ENCODE measurements at places on chromosomes 1 and 21.
A peak's percentile ranks its signal among the peaks of the same experiment; 100 is the strongest.

- peak; percentile 84 for DNase-seq
Measured at GRCh38 chr1:226634166-226634588, 85.6 kb downstream of the STUM start.

DNA sequence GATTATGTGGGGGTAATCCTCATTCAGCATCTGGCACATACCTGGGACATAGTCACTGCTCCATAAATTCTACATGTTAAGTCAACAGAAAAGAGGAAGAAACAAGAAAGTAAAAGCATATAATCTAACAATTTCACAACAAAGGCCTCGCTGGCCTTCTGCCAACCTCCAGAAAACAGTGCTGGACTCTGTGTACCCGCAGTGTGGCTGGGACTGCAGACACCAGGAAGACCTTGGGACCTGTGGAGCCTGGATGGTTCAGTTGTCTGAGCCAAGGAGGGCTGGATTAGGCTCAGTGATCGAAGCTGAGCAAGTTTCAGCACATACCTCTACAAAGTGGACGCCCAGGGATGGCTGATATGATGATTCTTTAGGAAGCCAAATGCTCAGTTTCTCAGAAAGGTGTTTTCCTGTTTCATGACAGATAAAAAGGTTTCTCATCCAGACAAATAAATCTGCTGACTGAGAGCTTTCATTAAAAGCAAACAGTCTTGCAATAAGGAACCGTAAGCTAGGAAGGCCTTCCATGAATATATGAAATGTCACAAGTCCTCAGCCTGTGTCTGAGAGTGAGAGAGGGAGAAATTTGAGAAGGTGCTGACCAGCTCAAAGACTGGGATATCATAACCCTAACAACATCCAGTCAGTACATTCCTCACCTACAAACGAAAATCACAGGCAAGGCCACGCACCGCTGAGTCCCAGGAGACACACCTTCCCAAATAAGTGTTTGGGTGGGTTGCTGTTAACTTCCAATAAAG is 48.4 kb downstream of the CAPZB start:
- no peak for DNase-seq

DNA sequence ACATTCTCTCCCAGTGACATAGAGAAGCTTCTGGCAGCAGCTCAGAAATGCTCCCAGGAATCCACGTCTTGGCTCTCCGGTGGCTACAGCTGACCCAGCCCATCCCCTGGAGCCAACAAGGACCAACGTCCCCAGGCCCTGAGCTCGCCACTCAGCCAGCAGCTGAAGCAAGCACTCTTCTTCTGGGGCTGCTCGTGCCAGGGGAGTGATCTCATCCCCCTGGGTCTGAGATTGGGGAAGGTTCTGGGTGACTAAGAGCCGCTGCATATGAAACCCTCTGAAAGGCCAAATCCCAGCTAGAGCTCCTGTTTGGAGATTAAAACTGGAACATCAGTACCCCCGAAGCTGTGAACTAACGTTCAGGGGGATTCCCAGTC is 487.9 kb downstream of the NPHP4 start:
- DNase-seq: no peak

DNA sequence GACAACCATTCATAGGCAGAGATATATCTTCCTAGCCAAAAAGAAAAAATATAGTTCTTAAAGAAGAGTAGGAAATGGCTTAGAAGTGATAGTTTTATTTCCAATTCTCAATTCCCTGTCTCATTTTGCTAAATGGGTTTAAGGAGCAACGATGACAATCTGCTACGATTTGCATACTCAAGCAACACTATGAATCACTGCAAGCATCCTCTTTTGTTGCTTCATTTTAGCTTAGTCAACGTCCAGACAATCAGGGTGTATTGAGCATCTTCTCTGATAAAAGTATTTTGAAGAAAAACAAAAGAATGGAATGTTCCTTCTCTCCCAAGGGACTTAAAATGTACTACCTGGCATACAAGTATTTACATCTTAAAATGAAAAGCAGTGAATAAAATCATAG is 80.6 kb downstream of the RGS7 start:
- no peak for DNase-seq

- no peak for DNase-seq
Measured at GRCh38 chr1:101797722-101798121, 199.0 kb downstream of the OLFM3 start.

GRCh38 chr1:200634261-200635122 is 13.9 kb upstream of the KIF14 start:
- DNase-seq: no peak

DNA sequence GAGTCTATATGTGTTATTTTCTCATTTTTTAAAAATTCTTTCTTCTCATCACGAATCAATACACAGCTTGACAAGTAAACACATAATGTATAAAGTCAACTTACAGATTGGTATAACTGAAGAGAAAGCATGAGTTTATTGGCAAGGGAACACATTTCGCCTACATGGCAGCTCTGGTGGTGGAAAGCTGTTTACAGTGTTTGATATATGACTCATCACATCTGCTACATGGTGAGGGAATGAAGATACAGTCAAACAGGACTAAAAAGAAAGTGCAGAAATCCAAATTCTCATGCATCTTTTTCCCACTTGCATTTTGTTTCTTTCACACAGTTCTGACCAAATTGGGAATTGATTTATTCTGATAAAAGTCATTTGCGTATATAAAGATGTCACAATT is 122.2 kb upstream of the ADGRL4 start:
- no peak for DNase-seq

GRCh38 chr1:184937729-184938128 is 36.6 kb downstream of the NIBAN1 start:
- DNase-seq: no peak

GRCh38 chr1:207316622-207317391 is 4.7 kb upstream of the CD55 start:
- DNase-seq: no peak

DNA sequence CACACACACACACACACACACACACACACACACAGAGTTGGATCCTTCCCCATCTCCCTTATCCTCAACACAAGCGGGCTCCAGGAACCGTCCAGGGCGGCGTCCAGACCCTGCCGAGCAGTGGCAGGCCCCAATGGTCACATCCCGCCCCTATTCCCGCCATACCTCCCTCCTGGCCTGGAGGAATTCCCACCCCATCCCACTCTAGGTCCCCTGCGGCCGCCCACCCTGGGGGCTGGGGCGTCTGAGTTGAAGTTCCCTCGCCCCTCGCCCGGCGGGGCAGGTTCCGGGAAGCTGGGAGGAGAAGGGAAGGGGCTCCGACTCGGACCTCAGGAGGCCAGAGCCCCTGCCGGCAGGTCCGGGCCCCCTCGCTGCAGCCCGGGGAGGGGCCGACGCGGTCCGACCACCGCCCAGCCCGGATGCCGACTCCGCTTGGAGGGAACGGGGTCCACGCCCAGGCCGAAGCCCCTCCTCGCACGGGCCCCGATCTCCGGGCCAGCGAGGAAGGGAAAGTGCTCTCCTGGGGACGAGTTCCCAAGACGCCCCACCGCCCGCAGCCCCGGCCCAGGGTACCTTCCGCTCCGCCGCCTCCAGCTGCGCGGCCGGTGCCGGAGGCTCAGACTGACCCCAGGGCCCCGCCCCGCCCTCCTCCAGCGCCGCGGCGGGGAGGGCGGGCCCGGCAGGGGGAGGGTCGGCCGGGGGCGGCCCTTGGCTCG is at the start of gene RHOC:
Gene RHOC, minus strand, starts transcription at position 623 of the 716 bp plus-strand sequence. CDS start 3,328 bp downstream, outside the sequence.
- DNase-seq: peak; percentile 68

GRCh38 chr1:203361945-203362719 is 11.2 kb upstream of the FMOD start:
- DNase-seq: no peak

- peak; percentile 68 for DNase-seq
Measured at GRCh38 chr1:63615768-63616420, 22.7 kb downstream of the PGM1 start.

All from activated CD8-positive, alpha-beta memory T cell treated with anti-CD3 and anti-CD28 coated beads, Interleukin-2, amount 10 ng/mL, durations not matched to agents 7 days and 5 days (primary cell).